ENCODE measurements at places on chromosomes 12 and 14.
A peak's percentile ranks its signal among the peaks of the same experiment; 100 is the strongest.

GRCh38 chr14:95307402-95308041 is 12.2 kb downstream of the CLMN start:
- no peak for DNase-seq
- peaks cover 5% of the 10 kb centered on the region for H3K27me3 ChIP-seq
- H3K4me1 ChIP-seq = no peaks in the 10 kb centered on the region
- no peak overlapping the region for H3K27ac ChIP-seq
- H3K36me3 ChIP-seq = no peaks in the 10 kb centered on the region

- H3K27me3 ChIP-seq = no peaks in the 10 kb centered on the region
- no peak overlapping the region for H3K27ac ChIP-seq
- H3K4me3 ChIP-seq = no peak overlapping the region
These were observed 30.4 kb upstream of the PPP2R5E start for GRCh38 chr14:63573581-63573980.

DNA sequence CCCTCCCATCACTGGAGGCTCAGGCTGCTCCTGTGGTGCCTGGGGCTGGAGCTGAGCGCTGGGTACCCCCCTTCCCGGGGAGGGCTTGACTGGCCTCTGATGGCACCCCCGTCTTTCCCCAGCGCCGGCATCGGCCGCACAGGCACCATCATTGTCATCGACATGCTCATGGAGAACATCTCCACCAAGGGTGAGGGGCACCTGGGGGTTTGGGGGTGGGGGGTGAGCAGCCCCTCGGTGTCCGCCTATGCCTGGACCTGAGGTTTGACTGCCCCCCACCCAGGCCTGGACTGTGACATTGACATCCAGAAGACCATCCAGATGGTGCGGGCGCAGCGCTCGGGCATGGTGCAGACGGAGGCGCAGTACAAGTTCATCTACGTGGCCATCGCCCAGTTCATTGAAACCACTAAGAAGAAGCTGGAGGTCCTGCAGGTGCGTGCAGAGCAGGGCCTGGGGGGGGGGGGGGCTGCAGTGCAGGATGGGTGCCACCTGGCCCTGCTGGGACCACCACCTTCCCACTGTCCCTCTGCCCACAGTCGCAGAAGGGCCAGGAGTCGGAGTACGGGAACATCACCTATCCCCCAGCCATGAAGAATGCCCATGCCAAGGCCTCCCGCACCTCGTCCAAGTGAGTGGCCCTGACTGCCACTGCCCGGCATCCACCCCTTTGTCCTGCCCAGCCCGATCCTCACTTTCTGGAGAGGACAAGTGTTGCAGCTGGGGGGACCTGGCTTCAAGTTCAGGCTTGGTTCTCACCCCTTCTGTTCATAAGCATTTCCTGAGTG is 8.8 kb downstream of the PTPN6 start:
- H3K27ac ChIP-seq = peak overlapping the region; percentile 93
- peaks cover 88% of the 10 kb centered on the region for H3K4me1 ChIP-seq
- no peaks in the 10 kb centered on the region for H3K27me3 ChIP-seq
- peak overlapping the region; percentile 81 for H3K4me3 ChIP-seq

DNA sequence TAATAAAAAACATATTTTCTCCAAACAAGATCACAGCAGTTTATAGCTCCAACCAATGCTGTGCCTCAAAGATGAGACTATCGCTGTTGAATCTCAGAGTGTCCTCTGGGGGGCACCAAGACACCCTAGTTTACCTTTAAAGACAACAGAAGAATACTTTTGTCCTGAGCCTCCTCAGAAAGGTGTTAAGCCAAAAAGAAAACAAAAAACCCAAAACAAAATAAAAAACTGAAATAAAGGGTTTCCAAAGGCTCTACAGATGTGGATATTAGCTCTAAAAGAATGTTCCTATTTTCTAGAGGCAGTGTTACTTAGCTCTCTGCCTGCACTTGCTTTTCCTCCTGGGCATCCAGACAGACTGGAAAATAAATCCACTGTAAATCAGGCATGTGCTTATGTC is 86.9 kb upstream of the TTC7B start:
- DNase-seq = peak; percentile 81
- no peak overlapping the region for H3K27ac ChIP-seq
- peaks cover 25% of the 10 kb centered on the region for H3K4me1 ChIP-seq
- no peak overlapping the region for H3K4me3 ChIP-seq
- no peaks in the 10 kb centered on the region for H3K27me3 ChIP-seq
- peaks cover 10% of the 10 kb centered on the region for H3K36me3 ChIP-seq

GRCh38 chr14:24595073-24595808 is 14.2 kb downstream of the GZMH start:
- peaks cover 5% of the 10 kb centered on the region for H3K36me3 ChIP-seq
- peaks cover 4% of the 10 kb centered on the region for H3K27me3 ChIP-seq
- H3K27ac ChIP-seq = no peak overlapping the region
- H3K4me1 ChIP-seq = peaks cover 9% of the 10 kb centered on the region
- no peak for DNase-seq
- H3K4me3 ChIP-seq = no peak overlapping the region

DNA sequence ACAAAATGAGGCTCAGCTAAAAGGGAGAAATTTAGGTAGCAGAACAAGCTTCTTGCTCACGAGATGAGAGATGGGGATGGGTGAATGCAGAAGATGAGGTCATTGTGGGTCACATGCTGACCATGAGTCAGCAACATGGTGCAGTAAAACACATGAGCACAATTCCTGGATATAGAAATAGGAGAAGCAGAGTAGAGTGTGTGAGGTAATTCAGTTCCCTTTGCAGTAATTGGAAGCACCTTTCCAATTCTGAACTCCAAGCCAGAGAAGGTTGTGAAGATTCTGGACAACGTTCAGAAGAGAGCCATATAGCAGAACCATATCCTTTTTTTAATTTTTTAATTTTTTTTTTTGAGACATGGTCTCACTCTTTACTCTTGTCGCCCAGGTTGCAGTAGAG is 62.0 kb upstream of the LMNTD1 start:
- no peak for DNase-seq
- H3K4me3 ChIP-seq = no peak overlapping the region
- H3K4me1 ChIP-seq = no peaks in the 10 kb centered on the region
- no peaks in the 10 kb centered on the region for H3K27me3 ChIP-seq

DNA sequence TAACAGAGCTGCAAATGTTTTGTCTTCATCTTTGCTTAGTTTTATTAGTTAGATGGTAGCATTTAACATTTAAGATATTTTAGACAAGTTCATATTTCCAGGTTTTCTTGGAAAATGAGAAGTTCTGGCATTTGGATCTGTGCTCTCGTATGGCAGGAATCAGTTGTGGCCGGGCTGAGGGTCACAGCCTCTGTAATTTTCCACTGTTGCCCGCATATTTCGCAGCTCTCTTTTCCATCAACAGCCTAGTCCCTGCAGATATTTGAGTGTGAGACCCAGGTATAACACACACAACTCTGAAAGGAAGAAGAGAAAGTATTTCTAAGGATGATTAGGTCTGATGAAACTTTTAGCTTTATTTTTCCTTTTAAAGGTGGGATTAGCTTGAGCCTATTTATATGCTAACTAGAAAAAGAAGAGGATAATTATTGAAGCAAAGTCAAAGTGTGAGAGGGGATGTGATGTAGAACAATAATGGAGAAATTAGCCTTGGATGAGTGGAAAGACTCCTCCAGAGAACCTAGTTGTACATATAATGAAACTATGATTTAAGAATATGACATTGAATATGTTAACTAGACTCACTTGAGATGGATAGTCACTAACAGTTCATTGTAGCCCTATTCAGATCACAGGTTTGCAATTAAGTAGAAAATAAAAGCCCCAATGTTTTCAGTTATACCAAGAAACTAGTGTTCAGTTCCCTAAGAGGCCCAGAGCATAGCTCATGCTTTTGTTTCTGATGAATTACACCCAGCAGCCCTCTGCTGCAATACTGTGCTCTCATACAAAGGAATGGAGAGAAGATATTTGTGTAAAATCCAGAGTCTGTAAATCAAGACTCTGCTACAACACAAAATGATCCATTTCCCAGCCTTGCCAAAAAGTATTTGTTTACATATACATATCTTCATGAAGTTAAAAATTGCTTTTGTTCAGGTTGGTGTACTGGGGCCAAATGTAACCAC is 158.4 kb downstream of the C12orf50 start:
- no peaks in the 10 kb centered on the region for H3K36me3 ChIP-seq
- DNase-seq = no peak
- no peaks in the 10 kb centered on the region for H3K4me1 ChIP-seq
- no peaks in the 10 kb centered on the region for H3K27me3 ChIP-seq

GRCh38 chr14:55973285-55973800 is 144.9 kb upstream of the PELI2 start:
- DNase-seq = no peak
- peaks cover 6% of the 10 kb centered on the region for H3K27me3 ChIP-seq
- no peak overlapping the region for H3K4me3 ChIP-seq
- H3K27ac ChIP-seq = no peak overlapping the region

DNA sequence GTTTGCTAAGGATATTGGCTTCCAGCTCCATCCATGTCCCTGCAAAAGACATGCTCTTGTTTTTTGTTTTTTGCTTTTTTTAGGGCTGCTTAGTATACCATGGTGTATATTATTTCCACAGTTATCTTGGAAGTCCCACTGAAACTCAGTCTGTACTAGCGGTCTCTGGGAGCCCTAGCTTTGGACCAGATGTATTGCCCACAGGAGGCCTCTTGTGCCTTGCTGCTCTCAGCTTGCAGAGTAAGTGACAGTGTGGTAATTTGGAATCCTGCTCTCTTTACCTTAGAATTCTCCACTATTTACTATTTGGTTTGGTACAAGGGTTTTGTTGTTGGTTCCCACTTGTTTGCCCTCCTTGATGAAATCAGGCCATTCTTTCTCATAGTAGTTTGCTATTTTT is 1022.9 kb downstream of the LRFN5 start:
- H3K36me3 ChIP-seq = no peaks in the 10 kb centered on the region
- H3K27ac ChIP-seq = no peak overlapping the region
- DNase-seq = no peak
- no peak overlapping the region for H3K4me3 ChIP-seq
- H3K27me3 ChIP-seq = no peaks in the 10 kb centered on the region

- H3K27ac ChIP-seq = no peak overlapping the region
- no peak for DNase-seq
- no peaks in the 10 kb centered on the region for H3K27me3 ChIP-seq
- H3K4me3 ChIP-seq = no peak overlapping the region
- H3K36me3 ChIP-seq = no peaks in the 10 kb centered on the region
- H3K4me1 ChIP-seq = no peaks in the 10 kb centered on the region
These were observed 451.3 kb upstream of the USP15 start for GRCh38 chr12:61808856-61809255.

GRCh38 chr12:51293696-51294095 is 23.5 kb upstream of the SMAGP start:
- no peaks in the 10 kb centered on the region for H3K27me3 ChIP-seq
- H3K4me3 ChIP-seq = no peak overlapping the region
- peaks cover 24% of the 10 kb centered on the region for H3K4me1 ChIP-seq

DNA sequence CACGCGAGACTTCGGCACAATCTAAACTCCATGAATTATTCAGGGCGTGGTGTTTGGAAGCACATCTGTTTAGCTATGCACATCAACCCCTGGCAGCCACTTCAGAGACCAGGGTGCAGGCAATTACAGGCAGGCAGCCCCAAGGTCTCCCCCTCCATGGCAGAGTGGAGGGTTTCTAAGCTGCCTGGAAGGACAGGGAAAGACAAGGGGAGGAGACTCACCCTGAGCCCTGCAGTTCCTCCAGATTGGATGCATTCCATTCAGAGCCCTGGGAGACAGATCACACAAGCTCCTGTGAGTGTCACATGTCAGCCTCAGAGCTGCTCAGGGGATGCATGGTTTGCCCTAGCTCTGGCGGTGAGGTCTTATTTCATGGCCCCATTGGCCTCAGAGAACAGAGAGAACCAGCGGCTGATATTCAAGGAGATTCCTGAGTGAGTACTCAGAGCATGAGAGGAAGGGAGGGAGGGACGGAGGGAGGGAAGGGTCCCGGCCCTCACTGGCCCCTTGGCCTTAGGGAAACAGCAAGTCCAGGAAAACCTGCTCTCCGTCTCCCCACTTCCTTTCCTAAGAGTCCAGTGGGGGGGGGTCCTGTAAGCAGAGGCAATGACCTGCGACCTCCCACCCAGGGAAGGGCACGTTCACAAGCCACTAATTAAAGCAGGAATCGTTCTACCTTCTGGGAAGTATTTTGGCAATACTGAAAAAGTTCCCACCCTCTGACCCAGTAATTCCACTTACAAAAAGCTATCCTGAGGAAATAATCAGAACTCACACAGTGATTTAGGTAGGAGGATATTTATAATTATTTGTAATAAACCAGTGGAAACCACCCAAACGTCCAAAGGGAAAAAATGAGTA is 55.1 kb downstream of the SSH1 start:
- H3K27me3 ChIP-seq = no peaks in the 10 kb centered on the region
- H3K4me1 ChIP-seq = peaks cover 7% of the 10 kb centered on the region
- peaks cover 25% of the 10 kb centered on the region for H3K36me3 ChIP-seq
- no peak overlapping the region for H3K27ac ChIP-seq
- no peak for DNase-seq
- no peak overlapping the region for H3K4me3 ChIP-seq

- peaks cover 13% of the 10 kb centered on the region for H3K4me1 ChIP-seq
- H3K36me3 ChIP-seq = peaks cover 39% of the 10 kb centered on the region
- H3K4me3 ChIP-seq = no peak overlapping the region
- no peak overlapping the region for H3K27ac ChIP-seq
- no peak for DNase-seq
These were observed 49.0 kb downstream of the ZC3H14 start for GRCh38 chr14:88611878-88612277.

- peak; percentile 12 for DNase-seq
- no peak within 1 kb of the TSS for H3K27ac ChIP-seq
- peaks cover 39% of the 10 kb centered on the region for H3K27me3 ChIP-seq
These were observed at the start of gene TSPAN11 for GRCh38 chr12:30926243-30927221. Gene TSPAN11 (plus strand): TSS chr12:30926748. CDS start chr12:30953992, 27,244 bp downstream.

DNA sequence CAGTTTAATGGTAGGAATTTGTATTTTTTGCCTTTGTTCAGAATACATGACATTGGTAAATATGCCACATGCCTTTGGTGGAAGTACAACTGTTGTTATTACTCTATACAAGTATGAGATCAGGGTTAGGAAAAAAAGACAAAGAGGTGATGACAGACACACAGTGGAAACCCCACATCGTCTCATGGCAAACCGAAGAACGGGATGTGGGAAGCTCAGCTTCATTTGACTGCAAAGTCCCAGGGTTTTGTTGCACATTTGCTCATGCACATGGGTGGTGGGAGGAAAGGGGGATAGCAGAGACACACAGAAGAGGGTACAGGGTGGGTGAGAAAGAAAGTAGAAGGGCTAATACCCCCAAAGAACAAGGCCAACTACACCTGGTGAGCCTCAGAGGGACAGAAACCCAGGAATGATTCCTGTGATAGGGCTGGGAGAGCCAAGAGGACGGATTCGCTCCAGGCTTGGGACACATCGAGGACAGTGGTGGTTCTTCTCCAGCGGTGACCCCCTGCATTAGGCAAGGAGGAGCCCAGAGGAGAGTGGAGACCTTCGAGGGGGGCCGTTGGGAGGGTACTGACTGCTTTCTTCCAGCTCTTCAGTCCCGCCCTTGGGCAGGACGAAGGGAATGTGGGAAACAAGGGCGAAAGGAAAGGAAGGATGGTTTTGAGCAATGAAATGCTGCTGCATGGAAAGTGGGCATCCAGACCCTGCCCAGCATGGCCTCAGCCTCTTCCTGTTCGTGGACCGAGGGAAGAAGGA is 8.1 kb downstream of the VAMP1 start:
- H3K36me3 ChIP-seq = peaks cover 87% of the 10 kb centered on the region
- peak; percentile 63 for DNase-seq
- H3K4me1 ChIP-seq = peaks cover 89% of the 10 kb centered on the region
- peak overlapping the region; percentile 80 for H3K4me3 ChIP-seq

Data from activated naive CD4-positive, alpha-beta T cell treated with anti-CD3 and anti-CD28 coated beads for 36 hours (primary cell).